Activated naive CD4-positive, alpha-beta T cell treated with anti-CD3 and anti-CD28 coated beads for 36 hours (primary cell): ENCODE measurements at places on chromosomes 2 and 18. TPM values are rescaled to one million over a fixed set of nuclear protein-coding genes. Genes with fewer than 3 reads are reported as not detected.

- no peak for DNase-seq
Observed at GRCh38 chr2:239348563-239349452, 52.0 kb downstream of the HDAC4 start.

DAW1 gene
- not detected for total RNA-seq

- no peak for DNase-seq
Observed at GRCh38 chr2:127647242-127648190, 1.6 kb downstream of the GPR17 start.

COL4A3 gene
- not detected for total RNA-seq

- DNase-seq = no peak
Observed at GRCh38 chr2:220281771-220282170, 654.3 kb downstream of the SLC4A3 start.

NTSR2 gene
- not detected for total RNA-seq

RHOB gene
- total RNA-seq = 1.8 TPM

GRCh38 chr2:88069117-88069516, 1.5 kb downstream of the SMYD1 start:
- no peak for DNase-seq

- no peak for DNase-seq
Observed at GRCh38 chr18:37565101-37565976, at the start of gene CELF4. Gene CELF4, minus strand, starts transcription at chr18:37565798.
